Stimulated activated CD4-positive, alpha-beta T cell treated with anti-CD3 and anti-CD28 coated beads, Interleukin-15, amount 100 ng/mL, for 24 hours (primary cell): ENCODE measurements at places on chromosomes 12 and 14.

DNA sequence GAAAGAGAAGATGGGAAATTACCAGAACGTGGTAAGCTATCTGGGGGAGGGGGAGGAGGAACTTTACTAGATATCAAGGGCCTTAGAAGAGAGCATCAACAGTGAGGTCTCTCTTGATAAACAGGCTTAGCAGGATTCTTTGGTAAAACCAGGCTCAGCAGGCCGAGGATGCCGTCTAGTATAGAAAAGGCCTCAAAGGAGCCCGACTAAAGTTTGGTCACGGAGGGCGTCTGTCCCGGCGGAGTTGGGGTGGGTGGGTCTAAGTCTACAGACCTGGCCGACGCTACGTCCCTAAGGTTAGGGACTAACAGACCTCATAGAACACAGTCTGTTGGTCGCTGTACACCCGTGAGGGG lies 538 bp upstream of the TIGAR start:
- DNase-seq = no peak

- no peak for DNase-seq
Observed at GRCh38 chr12:47417121-47417520, 288.7 kb downstream of the RPAP3 start.

DNA sequence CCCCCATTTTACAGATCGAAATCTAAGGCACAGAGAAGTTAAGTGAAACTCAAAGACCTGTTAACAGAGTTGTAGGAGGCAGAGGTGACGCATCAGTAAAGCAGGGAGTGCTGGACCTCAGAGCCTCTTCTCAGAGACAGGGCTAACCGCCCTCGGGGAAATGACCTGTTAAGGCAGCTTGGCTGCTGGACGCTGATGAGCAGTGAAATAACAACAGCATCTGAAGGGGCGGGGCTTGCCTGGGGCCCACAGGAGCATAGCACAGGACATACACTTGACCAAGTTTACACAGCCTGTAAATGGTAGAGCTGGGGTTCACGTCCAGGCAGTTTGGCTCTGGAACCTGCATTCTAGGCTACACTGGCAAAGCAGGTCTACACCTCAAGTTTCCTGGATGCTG lies 39.3 kb downstream of the LRTM2 start:
- no peak for DNase-seq

- no peak for DNase-seq
Observed at GRCh38 chr12:6925239-6925539, 2.6 kb upstream of the ATN1 start.

DNA sequence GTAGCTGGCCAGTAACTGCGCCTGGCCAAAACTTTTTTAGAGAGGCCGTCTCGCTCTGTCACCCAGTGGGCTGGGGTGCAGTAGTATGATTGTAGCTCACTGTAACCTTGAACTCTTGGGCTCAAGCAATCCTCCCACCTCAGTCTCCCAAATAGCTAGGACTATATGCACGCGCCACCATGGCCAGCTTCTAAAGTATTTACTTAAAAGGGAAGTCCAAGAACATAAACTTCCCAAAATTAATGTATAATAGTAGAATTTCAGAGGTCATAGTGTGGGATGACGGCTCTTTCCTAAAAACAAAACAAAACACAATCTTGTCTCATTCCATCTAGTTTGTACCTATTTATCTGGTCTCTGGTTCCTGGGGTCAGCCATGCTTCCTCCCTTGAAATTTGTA lies 42.2 kb upstream of the FOS start:
- DNase-seq = no peak

GRCh38 chr14:102140027-102140749 lies 491 bp downstream of the WDR20 start:
- peak; percentile 51 for DNase-seq

DNA sequence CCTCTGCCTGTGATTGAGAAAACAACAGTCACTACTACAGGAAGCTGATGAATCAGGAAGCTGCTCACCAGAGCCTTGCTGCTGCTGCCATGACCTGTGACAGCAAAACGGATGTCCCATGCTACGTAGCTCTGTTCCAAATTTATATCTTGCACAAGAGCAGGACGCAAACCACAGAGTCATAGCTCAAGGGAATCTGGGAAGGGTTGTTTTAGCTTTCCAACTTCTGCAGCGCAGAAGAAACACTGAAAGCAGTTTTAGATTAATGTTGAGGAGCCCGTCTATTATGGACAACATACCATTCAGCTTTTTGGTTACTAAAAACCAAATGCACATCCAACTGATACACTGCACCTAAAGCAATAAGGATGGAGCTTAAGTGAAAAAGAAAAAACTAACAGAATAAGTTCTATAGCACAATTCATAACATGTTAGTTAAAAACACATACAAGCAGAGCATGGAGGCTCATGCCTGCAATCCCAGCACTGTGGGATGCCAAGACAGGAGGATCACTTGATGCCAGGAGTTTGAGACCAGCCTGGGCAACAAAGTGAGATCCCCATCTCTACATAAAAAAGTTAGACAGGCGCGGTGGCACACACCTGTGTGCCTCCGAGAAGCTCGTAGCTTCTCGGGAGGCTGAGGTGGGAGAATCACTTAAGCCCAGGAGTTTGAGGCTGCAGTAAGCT lies 1.7 kb upstream of the ANKRD33 start:
- DNase-seq = peak; percentile 48

DNA sequence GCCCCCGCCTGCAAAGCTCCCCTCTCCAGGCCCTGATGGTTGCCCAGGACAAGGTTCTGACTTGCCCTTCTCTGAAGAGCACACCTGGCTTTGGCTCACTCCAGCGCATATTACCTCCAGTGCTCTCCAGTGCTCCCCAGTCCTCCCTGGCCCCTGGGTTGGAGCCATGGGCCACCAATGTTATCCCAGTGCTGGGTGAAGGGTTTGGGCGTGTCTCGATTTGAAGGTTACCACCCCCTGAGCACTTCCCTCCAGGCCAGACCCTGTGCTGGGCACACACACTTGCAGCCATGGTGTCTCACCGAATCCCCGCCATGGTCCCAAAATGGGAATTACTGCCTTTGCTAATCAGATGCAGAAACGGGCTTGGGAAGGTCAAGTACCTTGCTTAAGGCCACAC lies 11.1 kb downstream of the RITA1 start:
- no peak for DNase-seq

DNA sequence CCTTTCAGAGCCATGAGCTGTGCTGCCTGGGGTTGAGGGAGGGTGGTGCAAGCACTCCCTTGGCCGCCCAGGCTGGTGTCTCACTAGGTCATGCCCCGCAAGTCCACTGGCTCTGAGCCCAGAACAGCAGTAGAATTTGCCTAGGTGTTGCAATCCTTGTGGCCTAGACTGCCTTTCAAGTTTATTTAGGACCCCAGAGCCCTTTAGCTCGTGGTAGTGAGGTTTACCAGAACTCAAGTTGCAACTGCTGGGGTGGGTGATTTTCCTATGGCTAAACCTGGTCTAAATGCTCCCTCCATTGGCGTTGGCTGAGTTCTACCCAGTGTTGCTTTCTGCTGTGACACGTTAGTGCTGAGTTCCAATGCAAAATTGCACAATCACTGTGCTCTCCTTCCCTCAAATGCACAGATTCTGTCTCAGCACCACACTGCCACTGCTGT lies 287.2 kb downstream of the BCAT1 start:
- no peak for DNase-seq

DNA sequence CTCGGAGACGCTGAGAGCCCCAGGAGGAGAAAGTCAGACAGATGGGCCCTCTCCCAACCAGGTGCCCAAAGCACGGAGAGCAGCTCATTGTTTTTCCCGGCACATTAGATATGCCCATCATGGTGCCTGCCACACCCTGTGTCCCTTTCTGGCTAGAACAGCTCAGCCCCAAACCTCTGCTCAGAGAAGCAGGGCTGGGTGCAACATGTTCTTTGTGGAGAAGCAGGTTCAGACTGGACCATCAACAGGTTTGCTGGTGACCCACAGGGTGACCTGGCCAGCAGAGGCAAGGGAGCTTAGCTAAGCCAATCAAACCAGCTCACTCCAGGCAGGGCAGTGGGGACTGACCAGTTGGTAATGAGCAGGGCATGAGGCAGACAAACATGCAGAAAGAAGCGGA lies 13.4 kb downstream of the RAB15 start:
- DNase-seq = no peak

GRCh38 chr12:128947209-128947608 lies 93.9 kb downstream of the GLT1D1 start:
- DNase-seq = no peak

DNA sequence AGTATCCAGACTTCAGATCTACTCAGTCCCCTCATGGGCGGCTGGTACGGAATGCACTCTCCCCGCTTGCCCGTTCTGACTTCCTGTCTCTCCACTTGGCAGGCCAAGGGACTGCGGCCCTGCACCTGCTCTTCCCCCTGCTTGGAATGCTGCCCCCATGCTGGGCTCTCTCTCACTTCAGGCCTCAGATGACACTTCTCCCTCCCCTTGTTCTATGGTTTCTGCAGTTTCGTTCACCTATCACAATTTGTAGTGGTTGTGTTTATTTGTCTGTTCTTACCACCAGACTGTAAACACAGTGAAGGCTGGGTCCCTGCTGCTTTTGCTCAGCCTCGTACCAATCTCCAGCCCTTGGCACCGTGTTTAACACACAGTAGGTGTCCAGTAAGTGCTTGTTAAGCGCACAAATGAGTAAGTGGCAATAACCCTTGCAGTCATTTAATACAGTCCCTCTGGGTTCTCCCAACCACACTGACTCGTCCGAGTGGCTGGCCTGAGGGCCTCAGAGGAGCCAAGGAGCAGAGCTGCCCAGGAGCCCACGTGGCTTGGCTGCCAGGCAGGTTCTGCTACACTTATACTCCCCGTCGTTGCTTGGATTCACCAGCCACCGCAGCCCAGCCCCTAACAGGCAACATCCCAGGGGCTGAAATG lies 11.8 kb downstream of the SLC6A12 start:
- DNase-seq = no peak

DNA sequence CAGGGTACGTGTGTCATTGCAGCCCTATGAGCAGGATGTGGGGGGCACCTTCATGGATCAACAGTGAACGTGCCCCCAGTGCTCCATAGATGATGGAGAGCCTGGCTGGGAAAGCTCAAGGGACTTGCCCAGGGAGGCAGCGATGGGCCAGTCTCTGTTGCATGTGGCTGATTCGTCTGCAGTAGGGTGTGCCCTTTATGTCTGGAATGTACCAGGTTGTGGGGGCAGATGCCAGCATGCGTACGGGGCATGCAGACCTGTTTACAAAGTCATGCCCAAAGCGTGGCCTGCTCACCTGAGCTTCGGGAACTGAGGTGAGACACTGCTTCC lies 72.3 kb downstream of the TESC start:
- no peak for DNase-seq

GRCh38 chr14:53613404-53614253 lies 343.0 kb downstream of the BMP4 start:
- DNase-seq = no peak

DNA sequence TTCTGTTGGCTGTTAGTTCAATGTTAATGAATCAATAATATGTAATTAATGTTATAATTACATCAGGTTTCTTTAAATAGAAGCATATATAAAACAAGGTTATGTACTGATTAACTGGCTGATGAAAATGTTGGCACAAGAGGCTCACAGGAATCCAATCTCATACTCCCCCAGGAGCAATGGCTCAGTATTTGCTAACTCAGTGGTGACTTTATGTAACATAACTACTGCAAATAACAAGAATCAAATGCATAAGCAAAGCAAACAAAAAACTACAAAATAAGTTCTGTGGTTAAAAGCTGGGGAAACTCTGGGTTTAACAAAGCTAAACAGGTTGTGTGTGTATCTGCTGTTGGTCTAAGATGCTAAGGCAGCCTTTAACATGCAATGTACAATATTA lies 27.7 kb upstream of the BBS10 start:
- no peak for DNase-seq

DNA sequence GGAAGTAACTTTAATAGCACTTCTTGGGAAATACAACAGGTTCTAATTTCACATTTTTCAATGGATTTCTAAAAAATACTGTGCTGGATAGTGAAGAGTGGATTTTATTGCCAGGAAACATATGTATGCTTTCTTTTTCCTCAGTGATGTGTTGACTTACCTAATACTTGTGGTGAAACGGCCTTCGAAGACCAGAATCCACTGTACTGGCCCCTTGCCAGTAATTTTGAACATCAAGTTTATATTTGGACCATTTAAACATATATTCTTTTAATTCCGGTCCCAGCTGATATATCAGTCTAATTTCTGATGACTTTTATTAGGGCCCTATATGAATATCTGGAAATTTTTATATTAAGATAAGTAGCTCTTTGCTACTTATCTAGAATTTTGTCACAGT lies 1.8 kb downstream of the MSRB3 start:
- no peak for DNase-seq

GRCh38 chr12:108482717-108483212 lies 32.3 kb upstream of the FICD start:
- DNase-seq = no peak

- no peak for DNase-seq
Observed at GRCh38 chr14:51008446-51008845, 64.2 kb upstream of the PYGL start.
